ENCODE measurements at places on chromosomes 1 and 21. TPM values are rescaled to one million over a fixed set of nuclear protein-coding genes. Genes with fewer than 3 reads are reported as not detected.

GRCh38 chr1:39882152-39882551 lies 1.2 kb downstream of the TRIT1 start:
- peaks cover 22% of the 10 kb centered on the region for H3K4me1 ChIP-seq
- H3K27me3 ChIP-seq: no peaks in the 10 kb centered on the region
- no peak for DNase-seq
- peak overlapping the region; percentile 96 for H3K4me3 ChIP-seq

GRCh38 chr1:213976665-213977485 lies 10.9 kb upstream of the PROX1 start:
- peaks cover 6% of the 10 kb centered on the region for H3K4me1 ChIP-seq
- no peak overlapping the region for H3K4me3 ChIP-seq
- no peak overlapping the region for H3K27ac ChIP-seq
- DNase-seq: no peak
- H3K36me3 ChIP-seq: no peaks in the 10 kb centered on the region

DNA sequence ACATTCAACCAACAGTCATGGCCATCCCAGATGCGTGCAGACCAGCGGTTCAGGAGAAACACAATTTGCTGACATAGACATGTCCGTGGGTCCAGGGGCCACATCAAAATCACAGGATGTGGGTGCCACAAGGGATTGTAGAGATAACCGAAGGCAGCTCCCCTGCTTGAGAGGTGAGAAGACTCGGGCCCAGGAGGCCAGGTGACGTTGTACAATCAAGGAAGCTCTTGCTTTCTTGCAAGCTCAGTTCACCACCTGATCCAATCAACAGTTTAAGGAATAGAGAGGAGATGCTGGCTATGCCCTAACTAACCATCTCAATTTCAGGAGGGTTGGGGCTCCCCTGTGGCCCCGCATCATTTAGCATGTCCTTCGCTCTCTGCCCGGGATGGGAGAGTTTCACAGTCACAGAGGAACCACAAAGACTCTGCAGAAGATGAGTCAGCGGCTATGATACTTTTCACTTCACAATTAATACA lies 19.5 kb downstream of the UBASH3A start:
- no peak overlapping the region for H3K4me3 ChIP-seq
- H3K36me3 ChIP-seq: no peaks in the 10 kb centered on the region
- H3K27ac ChIP-seq: no peak overlapping the region
- no peak for DNase-seq

DNA sequence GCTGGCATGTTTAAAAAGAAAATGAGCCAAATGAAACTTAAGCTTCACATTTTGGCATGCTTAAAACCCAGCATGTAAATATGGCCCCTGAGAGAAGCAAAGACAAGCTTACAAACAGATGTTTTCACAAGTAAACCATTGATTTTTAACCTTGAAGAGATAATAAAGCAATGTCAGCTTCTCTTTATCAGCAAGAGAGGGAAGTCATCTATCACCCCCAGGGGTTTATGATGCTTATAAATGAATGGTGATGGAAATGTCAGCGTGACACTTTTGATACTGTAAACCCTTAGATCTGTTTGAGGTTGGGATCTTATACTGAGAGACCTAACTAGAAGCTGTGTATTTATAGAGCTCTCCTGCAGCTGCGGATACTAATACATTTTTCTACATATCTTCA lies 471.3 kb downstream of the PLA2G4A start:
- no peak overlapping the region for H3K4me3 ChIP-seq
- no peak for DNase-seq
- H3K36me3 ChIP-seq: no peaks in the 10 kb centered on the region
- no peak overlapping the region for H3K27ac ChIP-seq
- no peaks in the 10 kb centered on the region for H3K27me3 ChIP-seq

DNA sequence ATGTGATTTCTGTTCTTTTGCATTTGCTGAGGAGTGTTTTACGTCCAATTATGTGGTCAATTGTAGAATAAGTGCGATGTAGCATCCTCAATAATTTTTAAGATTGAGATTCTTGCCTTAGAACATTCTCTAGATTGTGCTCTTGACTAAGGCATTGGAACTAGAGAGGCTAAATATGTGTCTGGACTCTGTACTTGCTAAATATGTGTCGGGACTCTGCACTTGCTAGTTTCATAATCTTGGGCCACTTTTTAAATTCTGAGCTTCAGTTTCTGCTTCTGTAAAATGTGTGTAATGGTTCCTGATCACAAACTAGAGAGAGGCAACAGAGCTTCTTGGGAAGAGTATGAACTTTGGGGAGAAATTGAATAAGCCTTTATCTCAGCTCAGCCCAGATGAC lies 21.6 kb downstream of the HLX start:
- peaks cover 8% of the 10 kb centered on the region for H3K4me1 ChIP-seq
- H3K36me3 ChIP-seq: no peaks in the 10 kb centered on the region
- H3K27ac ChIP-seq: no peak overlapping the region
- no peak overlapping the region for H3K4me3 ChIP-seq
- peaks cover 93% of the 10 kb centered on the region for H3K27me3 ChIP-seq
- DNase-seq: no peak

- H3K27ac ChIP-seq: no peak overlapping the region
- DNase-seq: no peak
- H3K4me1 ChIP-seq: peaks cover 24% of the 10 kb centered on the region
- H3K36me3 ChIP-seq: peaks cover 5% of the 10 kb centered on the region
Measured at GRCh38 chr1:94674876-94675275, 133.3 kb upstream of the F3 start.

DNA sequence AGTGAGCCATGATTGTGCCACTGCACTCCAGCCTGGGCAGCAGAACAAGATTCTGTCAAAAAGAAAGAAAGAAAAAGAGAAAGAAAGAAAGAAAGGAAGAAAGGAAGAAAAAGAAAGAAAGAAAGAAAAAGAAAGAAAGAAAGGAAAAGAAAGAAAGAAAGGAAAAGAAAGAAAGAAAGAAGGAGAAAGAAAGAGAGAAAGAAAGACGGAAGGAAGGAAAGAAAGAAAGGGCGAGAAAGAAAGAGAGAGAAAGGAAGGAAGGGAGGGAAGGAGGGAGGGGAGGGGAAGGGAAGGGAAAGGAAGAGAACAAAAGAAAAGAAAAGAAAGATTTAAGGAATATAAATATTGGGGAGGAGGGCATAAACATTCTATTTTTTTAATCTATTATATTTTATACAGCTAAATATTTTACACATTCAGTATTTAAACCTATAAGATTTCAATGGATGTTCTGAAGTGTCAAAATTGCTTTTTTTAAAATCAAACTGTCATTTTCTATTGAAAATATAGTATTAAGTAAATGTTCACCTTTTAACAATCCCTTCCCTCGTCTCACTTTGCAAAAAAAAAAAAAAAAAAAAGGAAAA lies 6.8 kb upstream of the JAK1 start:
- no peak overlapping the region for H3K4me3 ChIP-seq
- H3K36me3 ChIP-seq: no peaks in the 10 kb centered on the region
- no peaks in the 10 kb centered on the region for H3K27me3 ChIP-seq
- H3K4me1 ChIP-seq: peaks cover 3% of the 10 kb centered on the region

DNA sequence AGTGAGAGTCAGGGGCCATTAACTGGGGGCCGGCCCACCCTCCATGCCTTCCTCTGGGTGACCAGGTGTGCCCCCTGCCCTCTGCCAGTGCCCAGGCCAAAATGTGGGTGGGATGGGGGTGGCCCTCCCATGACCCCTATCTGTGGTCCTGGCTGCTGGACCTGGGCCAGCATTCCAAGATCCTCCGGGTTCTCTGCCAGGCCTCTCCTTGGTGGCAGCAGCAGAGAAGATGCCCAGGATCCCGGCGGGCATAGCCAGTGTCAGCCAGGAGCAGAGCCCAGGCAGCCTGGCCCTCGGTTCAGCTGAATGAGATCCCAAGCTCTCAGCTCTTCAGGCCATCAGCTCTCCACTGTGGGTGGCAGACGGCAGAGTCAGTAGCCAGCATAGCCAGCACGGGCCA lies 31.3 kb upstream of the ACTRT2 start:
- DNase-seq: peak; percentile 10
- H3K4me3 ChIP-seq: no peak overlapping the region
- no peak overlapping the region for H3K27ac ChIP-seq
- no peaks in the 10 kb centered on the region for H3K27me3 ChIP-seq
- peaks cover 8% of the 10 kb centered on the region for H3K36me3 ChIP-seq
- H3K4me1 ChIP-seq: no peaks in the 10 kb centered on the region

GRCh38 chr1:202989879-202990278 lies 17.3 kb upstream of the TMEM183A start:
- H3K4me1 ChIP-seq: no peaks in the 10 kb centered on the region
- H3K4me3 ChIP-seq: no peak overlapping the region
- DNase-seq: no peak
- peaks cover 69% of the 10 kb centered on the region for H3K27me3 ChIP-seq

DNA sequence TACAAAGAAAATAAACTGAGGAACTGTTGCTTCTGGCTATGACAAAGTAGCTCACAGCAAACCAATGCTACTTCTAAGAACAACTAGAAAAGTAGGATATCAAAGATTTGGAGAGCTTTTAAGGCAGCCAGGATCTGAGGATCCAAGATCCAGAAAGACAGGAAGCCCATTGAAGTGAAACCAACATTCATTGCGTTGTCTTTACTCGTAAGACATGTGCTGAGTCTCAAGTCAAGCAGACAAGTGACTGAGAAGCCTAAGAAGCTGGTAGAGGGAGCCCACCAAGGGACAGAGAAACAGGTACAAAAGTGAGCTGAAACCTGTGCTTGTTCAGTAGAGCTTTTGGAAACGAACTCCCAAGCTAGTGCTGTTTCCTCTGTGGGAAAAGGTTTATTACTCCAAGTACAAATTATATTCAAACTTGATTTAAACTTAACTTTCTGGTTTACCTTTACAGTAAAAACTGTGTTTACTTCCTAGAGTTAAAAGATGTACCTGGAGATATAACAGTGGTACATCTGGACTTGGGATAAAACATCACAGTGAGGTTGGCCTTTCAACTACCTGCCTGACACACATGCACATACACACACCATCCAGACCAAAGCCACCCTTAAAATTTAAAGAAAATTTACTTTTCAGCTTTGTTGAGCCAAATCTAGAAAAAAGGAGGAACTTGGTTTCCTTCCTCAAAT lies 41.2 kb downstream of the NME7 start:
- H3K27ac ChIP-seq: no peak overlapping the region
- no peak for DNase-seq
- H3K36me3 ChIP-seq: peaks cover 15% of the 10 kb centered on the region
- H3K4me1 ChIP-seq: no peaks in the 10 kb centered on the region
- no peaks in the 10 kb centered on the region for H3K27me3 ChIP-seq
- no peak overlapping the region for H3K4me3 ChIP-seq

- H3K27me3 ChIP-seq: no peaks in the 10 kb centered on the region
- no peak overlapping the region for H3K4me3 ChIP-seq
- peaks cover 12% of the 10 kb centered on the region for H3K36me3 ChIP-seq
- H3K4me1 ChIP-seq: peaks cover 4% of the 10 kb centered on the region
- H3K27ac ChIP-seq: peak overlapping the region; percentile 4
Measured at GRCh38 chr1:245278846-245279245, 124.1 kb downstream of the KIF26B start.

GRCh38 chr1:25642574-25643108 lies 26.1 kb downstream of the MAN1C1 start:
- H3K36me3 ChIP-seq: no peaks in the 10 kb centered on the region
- no peak overlapping the region for H3K27ac ChIP-seq
- peaks cover 32% of the 10 kb centered on the region for H3K27me3 ChIP-seq
- H3K4me1 ChIP-seq: no peaks in the 10 kb centered on the region
- H3K4me3 ChIP-seq: no peak overlapping the region

DNA sequence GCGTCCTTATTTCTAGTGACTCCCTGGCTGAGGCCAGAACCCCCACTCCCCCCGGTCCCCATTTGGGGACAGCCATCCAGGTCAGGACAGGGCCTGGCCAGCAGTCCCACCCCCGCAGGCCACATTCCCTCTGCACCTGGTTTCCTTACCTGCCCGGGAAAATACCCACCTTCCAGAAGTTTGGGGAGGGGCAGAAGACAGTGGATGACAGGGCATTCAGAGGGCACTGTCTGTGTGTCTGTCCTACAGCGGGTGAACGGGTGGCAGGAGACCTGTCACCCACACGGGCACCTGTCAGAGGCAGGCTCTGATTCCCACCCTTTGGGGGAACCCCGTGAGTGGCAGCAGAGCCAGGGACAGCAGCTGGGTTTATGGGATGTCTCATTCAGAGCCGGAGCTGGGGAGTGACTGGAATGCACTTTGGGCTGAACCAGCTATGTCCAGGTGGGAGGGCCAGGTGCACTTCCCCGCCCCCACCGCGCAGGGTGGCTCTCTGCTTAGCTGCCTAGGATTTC lies 2.0 kb downstream of the ARHGEF16 start:
- no peaks in the 10 kb centered on the region for H3K36me3 ChIP-seq
- DNase-seq: no peak
- H3K27me3 ChIP-seq: no peaks in the 10 kb centered on the region
- H3K4me1 ChIP-seq: peaks cover 40% of the 10 kb centered on the region

DNA sequence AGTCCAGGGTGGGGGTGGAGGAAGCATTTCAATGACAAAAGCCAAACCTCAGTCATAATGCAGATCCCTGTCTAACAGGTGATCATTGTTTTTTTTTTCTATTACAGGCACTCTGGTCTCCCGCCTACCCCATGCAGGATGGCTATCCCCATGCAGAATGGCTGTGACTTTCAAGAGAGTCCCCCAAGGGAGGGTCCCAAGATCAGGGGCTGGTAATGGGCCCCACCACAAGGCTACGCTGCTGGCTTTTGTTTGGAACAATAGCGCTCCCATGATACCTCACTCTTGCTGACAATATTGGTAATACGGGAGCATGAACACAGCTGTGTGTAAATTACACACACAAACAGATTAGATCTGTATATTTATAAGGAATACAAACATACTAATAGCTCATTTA lies 119.4 kb downstream of the SLC45A1 start:
- peaks cover 26% of the 10 kb centered on the region for H3K4me1 ChIP-seq
- no peak overlapping the region for H3K27ac ChIP-seq
- DNase-seq: no peak
- no peaks in the 10 kb centered on the region for H3K27me3 ChIP-seq

DNA sequence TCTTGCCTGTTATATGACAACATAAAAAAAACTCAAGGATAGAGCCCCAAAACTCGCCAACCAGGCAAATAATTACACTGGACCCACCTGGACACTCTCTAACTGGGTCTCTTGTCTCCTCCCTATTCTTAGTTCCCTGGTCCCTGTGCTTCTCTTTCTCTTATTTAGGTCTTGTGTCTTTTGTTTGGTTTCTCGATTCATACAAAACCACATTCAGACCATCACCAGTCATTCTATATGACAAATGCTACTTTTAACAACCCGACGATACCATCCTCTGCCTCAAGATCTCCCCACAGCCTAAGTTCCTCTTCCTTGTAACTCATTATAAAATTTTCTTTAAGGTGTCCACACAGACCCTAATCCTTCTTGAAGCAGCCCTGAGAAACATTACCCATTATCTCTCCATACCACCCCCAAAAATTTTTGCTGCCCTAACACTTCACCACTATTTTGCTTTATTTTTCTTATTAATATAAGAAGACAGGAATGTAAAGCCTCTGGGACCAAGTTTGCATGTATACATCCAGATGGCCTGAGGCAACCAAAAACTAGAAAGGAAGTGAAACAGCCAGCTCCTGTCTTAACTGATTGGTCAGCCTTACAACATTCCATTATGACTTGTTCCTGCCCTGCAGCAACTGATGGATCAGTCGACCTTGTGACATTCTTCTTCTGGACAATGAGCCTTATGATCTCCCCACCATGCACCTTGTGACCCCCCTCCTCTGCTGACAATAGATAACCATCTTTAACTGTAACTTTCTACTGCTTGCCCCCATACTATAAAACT lies 638.2 kb downstream of the AMY1C start:
- H3K27ac ChIP-seq: no peak overlapping the region
- no peaks in the 10 kb centered on the region for H3K36me3 ChIP-seq
- H3K4me3 ChIP-seq: no peak overlapping the region
- no peak for DNase-seq

The LCA5L gene
- 0.86 TPM for total RNA-seq

The NUP210L gene
- total RNA-seq: 0.04 TPM

The CHI3L1 gene
- total RNA-seq: 0.13 TPM

The VASH2 gene
- 43.8 TPM for total RNA-seq

The SPATA46 gene
- total RNA-seq: not detected

The KIF21B gene
- total RNA-seq: 6.9 TPM

The TDRD5 gene
- not detected for total RNA-seq

All from mesothelial cell of epicardium (in vitro differentiated cells).